ENCODE measurements at places on chromosomes 1 and 21. TPM values are rescaled to one million over a fixed set of nuclear protein-coding genes. Genes with fewer than 3 reads are reported as not detected.

Gene TMEM183A
- total RNA-seq = 110 TPM

Gene RNU1-1
- under 0.01 TPM for total RNA-seq

Gene TESK2
- total RNA-seq = 2.5 TPM

Gene DENND2D
- total RNA-seq = 10.7 TPM

Gene KCNT2
- 2.8 TPM for total RNA-seq

Gene HOOK1
- total RNA-seq = under 0.01 TPM

Gene SELE
- under 0.01 TPM for total RNA-seq

Gene RGS13
- total RNA-seq = not detected
